NCI-H524 treated with DMSO at 0.1 percent for 48 hours (cell line): ENCODE measurements at places on chromosomes 6 and 20.

DNA sequence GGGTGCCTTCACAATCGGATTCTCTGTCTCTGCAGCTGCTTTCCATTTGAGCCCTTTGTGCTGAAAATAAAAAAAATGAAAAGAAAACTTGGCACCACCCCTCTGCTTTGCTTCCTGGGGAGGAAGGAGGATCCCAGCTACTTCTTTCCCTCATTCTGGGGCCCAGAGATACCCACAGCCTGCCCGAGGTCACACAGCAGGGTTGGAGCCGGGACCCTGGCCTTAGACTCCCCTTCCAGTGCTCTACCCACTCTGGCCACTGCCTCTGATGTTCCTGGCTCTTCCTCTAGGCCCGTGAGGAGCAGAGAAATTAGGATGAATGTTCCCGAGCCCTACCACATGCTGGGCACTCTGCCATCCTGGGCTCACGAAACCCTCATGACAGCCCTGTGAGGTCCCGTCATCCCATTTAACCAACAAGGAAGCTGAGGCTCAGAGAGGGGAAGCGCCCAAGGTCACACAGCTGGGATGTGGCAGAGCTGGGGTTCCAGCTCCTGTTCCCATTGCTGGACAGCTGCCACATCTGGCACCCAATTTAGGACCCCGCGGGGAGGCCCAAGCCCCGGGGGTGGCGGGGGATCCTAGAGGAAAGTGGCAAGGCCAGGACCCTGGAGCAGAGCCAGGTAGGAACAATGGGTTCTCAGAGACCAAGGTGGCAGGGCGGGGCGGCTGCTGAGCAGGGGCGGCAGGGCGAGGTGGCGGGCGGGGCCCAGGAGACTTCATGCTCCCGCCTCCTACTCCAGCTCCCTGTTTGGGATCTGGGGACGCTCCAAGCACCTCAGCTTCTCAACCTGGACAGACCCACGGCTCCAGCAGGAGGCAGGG, 76.6 kb downstream of the CEBPB start:
- DNase-seq, result no peak

DNA sequence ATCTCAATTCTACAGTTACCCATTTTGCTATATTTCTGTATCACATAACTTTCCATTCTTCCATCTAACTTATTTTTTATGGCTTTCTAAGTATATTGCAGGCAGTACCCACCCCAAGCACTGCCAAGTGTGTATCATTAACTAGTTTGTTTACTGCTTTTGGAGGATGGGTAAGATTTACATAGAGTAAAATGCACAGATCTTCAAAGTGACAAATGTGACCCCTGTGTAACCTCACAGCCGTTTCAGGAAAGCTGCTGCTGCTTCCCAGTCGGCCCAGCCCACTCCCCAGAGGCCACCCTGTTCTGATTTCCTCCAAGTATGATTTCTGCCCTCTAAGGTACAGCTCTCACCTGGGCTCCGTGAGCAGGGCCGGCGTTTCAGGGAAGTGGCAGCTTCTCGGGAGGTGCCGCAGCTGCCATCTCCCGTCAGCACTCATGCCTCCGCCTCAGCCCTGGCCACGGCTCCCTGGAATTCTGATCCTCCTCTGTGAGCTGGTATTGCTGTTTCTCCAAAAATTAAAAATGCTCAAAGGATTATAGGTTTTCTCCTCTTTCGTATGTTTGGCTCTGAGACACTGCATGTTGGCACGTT, 15.0 kb upstream of the MAP1LC3A start:
- DNase-seq, result no peak

GRCh38 chr6:53347250-53347920, 1.4 kb downstream of the ELOVL5 start:
- DNase-seq, result no peak

DNA sequence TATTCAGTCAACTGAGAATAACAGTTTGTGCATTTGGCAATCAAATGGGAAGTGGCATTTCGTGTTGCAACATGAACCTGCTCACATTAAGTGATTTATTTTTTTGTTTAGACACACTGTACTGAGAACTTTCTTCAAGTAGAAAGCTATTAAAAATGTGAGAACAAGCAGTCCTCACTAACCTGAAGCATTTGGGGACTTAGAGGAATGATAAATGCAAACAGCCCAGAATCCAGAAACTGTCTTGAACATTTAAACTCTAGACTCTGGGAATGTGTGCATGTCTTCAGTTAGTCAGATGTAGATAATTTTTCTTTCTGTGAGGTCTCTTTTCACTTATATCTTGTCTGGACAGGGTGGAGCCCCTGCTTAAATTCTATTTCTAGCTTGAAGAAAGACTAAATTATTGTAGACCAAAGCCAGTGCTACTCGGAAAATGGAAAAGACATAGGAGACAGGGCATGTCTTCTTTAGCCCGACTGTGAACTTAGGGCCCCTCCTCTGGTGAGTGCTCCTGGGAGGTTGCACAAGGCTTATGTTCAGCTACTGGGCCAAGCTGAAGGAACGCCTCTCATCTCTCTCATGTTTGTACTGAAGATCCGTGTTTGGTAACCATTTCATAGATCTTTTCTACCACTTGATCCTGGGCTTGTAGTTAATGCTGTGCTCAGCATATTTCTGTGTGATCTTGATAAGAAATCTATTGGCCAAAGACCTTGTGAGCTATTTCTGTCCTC, 70.1 kb downstream of the SLX4IP start:
- DNase-seq, result no peak

GRCh38 chr6:90689172-90689571, 102.3 kb upstream of the MAP3K7 start:
- DNase-seq, result no peak

DNA sequence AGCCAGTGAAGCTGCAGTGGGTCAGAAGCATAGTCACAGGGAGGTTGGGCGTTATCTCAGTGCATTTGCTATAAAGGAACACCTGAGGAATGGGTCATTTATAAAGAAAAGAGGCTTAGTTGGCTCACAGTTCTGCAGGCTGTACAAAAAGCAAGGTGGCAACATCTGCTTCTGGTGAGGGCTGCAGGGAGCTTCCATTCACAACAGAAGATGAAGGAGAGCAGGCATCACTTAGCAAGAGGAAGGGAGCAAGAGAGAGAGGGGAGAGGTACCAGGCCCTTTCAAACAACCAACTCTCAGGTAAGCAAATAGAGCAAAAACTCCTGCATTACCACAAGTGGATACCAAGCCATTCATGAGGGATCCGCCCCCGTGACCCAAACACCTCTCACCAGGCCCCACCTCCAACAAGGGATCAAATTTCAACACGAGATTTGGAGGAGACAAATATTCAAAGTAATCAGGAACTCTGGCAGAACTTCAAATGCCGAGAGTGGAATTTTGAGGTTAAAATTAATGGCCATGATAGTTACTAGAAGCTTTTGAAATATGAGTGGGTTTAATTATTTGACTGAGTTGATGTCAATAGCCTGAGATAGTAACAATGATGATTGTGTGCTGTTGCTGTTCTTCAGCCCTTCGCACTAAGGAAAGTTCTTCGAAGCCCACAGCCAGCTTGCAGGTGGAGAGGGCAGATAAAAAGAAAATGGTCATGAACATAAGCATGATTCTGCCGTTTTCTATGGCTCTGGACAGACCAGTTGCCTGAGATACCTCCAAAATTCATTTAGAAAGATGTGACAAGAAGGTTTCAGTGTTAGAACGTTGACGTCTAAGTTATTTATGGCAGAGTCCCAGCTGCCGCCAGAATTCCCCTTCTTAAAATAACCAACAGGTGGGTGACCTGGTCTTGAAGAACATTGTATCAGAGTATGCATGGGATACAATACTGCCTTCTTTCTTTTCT, 55.3 kb upstream of the ADTRP start:
- DNase-seq, result no peak

DNA sequence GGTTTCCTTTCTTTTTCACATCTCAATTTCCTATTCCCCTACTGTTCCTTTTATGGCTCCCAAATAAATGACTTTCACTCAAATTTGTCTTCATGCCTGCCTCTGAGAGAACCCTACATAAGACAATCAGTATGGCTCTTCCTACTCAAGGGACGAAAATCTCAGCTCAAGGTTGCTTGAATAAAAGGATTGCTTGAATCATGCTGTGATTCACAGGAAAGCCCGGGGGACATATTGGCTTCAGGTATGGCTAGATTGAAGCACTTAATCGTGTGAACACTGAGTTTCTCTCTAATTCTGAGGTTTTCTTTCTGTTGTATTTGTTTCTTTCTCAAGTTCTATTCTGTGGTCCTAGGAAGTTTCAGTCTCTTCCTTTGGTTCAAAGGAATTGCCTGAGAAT, 140.3 kb upstream of the SULF2 start:
- DNase-seq, result no peak
